ENCODE measurements at places on chromosomes 3 and 15.

DNA sequence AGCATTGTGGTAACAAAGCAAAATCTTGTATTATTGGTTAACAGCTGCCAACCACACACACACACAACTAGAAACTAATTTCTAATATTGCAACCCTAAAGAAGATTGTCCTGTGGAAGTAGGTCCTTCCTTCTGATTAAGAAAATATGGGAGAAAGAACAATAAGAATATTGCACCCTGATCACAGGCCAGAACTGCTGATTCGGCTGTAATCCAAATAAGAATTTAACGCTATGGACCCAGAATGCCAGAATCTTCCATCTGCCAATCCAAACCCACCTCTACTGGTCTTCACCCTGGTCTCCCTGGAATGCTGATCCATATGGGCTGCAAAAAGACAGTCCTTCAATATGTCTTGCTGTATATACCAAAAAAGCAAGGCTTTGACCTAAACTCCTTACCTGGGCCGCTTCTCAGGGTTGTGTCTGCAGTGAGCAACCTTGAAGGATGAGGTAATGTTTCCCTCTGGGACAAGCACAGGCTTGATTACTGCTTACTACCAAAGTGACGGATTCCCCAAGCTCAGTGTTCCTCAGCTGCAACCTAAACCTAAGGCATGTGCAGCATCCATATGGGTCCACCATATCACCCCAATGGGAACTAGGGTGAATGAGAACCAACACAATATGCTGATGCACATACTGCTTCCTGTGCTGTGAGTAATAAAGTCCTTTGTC, 8.0 kb downstream of the CCDC14 start:
- no peak for DNase-seq

- DNase-seq = no peak
Measured at GRCh38 chr15:69848551-69849231, 249.0 kb downstream of the TLE3 start.

DNA sequence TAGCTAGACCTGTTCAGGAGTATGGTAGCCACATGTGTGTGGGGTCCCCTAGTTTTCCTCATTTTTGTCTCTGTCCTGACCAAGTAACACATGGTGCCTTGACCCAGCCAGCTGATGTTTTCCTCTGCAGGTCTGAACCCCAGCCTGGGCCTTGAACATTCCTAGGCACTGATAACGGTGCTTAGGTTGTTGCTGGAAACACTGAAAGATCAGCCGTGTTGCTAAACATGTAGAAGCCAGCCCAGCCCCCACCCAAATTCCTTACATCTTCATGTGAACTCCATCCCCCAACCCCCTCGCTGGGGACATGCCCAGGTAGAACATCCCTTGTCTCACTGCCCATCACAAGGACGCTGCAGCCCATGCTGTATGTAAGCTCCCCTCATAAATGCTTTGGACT, 18.7 kb downstream of the RTP3 start:
- no peak for DNase-seq

DNA sequence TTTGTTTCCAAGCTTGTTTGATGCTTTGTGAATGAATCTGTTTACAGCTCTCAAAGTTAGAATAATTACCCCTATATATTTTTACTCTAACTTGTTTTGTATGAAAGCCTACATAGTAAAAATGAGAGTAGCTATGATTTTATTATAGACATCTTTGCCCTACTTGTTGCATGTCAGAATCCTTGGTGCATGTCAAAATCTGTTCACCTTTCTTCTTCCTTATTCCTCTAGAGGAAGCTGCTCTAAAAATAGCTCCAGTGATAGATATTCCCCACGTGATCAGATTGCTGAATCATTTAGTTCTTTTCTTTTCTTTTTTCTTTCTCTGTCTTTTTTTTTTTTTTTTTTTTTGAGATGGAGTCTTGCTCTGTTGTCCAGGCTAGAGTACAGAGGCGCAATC, 39.8 kb downstream of the LRRC49 start:
- no peak for DNase-seq

DNA sequence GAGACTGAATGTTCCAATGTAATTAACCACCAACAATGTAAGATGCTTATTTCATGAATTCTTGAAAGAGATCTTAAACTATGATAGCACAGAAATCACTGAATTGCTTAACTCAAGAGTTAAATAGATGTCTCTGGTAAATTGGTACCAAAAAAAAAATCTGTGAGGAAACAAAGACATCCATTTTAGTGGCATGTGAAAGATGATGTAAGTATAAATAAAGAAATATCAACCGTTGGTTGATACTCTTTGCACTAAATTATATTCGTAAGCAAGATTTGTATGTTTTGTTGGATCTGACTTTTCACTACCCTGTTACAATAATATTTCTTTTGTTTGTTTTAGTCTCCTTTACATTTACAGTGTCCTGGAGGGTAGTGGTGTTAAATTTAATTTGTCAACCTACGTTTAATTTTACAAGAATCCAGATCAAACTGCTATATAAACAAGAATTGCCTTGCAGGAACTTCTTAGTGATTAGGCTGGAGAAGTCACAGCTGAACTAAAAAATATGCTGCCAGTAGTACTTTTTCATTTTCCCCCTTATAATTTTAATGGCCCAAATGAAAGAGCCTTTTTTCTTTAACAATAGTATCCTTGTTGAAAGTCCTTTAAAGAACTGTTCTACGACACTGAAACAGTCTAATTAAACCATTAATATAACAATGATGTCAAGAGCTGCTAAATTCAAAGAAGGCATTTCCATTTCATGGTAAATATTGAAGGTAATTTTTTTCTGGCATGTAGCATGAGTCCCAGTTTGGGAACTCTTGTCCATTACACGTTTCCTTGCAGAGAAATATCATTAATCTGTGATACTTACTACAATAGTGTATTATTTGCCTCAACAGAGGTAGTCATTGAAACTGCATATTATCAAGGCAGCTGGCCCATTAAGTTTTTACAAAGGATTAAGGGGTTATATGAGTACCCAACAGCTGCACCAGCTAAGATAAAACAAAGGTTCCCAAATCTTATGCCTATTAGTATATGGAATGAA, 109.6 kb upstream of the PHLDB2 start:
- DNase-seq = no peak
